Pulmonary artery endothelial cell (primary cell): ENCODE measurements at places on chromosomes 3 and 15.

- no peak for DNase-seq
Observed at GRCh38 chr15:67138891-67139855, 73.8 kb downstream of the SMAD3 start.

DNA sequence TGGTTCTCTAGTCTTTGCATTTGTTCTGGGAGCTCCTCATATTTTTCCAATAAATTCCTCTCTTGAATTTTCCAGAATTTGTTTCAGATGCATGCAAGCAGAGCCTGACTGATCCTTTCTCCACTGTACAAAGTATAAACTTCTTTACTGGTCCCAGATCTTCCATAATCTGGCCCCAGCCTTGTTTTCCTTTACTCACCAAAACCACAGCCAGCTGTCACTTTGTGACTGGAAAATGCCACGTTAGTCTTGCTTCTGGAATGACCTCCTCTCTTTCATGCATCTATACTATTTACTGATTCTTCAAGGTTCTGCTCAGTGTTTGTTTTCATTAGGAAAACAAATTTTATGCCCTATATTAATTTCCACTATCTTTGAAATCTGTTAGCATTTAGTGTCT is 60.4 kb upstream of the SPPL2A start:
- no peak for DNase-seq

DNA sequence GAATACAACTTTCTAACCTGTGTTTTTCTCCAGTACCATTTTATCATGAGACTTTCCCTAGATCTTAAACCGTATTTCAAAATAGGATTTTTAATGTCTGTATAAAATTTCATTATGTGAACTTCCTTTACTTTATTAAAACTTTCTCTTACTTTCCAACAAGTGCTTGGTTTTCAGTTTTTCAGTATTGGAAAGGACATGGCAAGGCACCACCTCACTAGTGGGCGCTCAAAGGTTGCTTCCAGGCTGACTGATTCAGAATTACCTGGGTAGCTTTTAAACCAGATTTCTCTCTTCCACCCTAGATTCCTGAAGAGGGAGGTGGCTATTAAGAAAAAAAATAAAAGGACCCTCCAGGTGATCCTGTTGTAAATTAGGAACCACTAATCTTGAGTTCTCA is 236.6 kb downstream of the SOX2 start:
- no peak for DNase-seq

- no peak for DNase-seq
Observed at GRCh38 chr3:78256123-78256522, 1216.2 kb downstream of the ROBO2 start.

DNA sequence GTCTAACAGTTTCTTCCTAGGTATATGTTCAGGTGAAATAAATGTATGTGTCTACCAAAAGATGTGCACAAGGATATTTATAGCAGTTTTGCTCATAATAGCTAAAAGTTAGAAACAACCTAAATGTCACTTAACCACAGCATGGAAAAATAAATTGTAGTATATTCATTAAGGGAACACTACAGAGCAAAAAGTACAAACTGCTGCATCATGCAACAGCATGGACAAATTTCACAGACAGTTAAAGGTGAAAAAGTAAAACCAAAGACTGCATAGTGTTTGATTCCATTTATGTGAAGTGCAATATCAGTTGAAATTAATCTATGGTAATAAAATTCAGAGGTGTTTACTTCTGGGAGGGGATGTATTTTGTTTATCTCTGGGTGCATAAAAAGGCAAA is 62.5 kb downstream of the FBXL2 start:
- DNase-seq = no peak
